ENCODE measurements at places on chromosomes 16 and 17. TPM values are rescaled to one million over a fixed set of nuclear protein-coding genes. Genes with fewer than 3 reads are reported as not detected.

- no peak for DNase-seq
Measured at GRCh38 chr17:55261311-55261710, 3.4 kb upstream of the HLF start.

DNA sequence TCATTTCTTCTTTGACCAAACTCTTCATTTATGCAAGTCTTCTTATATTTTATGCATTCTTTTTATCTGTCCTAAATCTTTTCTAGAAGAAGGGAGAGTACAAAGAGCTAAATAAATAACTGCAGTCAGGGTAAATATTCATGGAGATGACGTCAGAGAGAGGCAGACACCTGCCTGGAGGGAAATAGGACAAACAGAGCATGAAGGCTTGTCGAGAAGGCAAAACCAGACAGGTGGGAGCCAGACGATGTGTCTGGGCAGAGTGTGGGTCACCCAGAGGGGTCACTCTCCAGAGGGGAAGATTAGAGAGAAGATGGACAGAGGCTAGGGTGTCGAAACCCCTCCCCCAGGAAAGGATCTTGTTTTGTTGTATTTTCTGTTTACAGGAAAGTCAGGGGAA is 78.3 kb upstream of the RPL38 start:
- DNase-seq: no peak

- no peak for DNase-seq
Measured at GRCh38 chr16:57150682-57151330, 35.0 kb downstream of the PSME3IP1 start.

GRCh38 chr16:75238853-75239541 is 12.4 kb downstream of the BCAR1 start:
- no peak for DNase-seq

DNA sequence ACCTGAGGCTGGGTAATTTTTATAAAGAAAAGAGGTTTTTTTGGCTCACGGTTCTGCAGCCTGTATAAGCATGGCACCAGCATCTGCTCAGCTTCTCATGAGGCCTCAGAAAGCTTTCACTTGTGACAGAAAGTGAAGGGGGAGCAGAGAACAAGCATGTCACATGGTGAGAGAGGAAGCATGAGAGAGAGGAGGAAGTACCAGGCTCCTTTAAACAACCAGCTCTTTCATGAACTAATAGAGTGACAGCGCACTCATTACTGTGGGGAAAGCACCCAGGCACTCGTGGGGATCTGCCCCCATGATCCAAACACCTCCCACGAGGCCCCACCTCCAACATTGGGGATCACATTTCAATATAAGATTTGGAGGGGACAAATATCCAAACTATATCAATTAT is 86.8 kb downstream of the USP32 start:
- no peak for DNase-seq

- DNase-seq: no peak
Measured at GRCh38 chr16:20879175-20880040, 20.8 kb downstream of the DCUN1D3 start.

DNA sequence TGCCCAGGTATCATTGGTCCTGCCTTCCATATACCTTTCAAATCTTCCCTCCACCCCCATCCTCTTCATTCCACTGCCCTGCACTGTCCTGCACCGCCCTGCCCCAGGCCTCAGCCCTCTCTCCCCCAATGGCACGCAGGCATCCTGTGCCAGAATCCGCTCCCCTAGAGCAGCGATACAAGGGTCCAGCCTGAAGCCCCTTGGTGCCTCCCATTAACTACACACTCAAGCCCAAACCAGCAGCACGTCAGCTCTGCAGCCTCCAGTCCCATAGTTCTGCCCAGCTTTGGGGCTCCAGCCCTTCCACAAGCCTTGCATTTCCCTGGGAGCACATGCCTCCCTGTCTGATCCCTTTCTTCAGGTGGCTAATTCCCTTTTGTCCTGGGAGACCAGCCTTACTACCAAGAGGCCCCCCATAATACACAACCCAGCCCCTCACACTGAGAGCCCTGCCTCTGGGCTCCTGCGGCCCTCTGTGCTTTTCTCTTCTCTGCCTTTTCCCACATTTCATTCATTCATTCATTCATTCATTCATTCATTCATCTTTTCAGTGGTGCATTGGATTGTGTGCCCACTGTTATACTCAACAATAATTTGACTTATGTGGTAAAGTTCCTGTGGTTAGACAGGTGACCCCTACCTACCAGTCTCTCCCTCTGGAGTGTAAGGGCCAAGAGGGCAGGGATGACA is 26.8 kb upstream of the DLX3 start:
- DNase-seq: peak; percentile 45

GRCh38 chr17:77464988-77465357 is 324.2 kb downstream of the SEC14L1 start:
- DNase-seq: no peak

GRCh38 chr16:76486740-76487139 is 209.5 kb downstream of the CNTNAP4 start:
- no peak for DNase-seq

- DNase-seq: no peak
Measured at GRCh38 chr17:35846055-35846809, 22.5 kb downstream of the HEATR9 start.

GRCh38 chr17:66636111-66636510 is 198.8 kb upstream of the CACNG5 start:
- DNase-seq: no peak

- no peak for DNase-seq
Measured at GRCh38 chr17:13352747-13353415, 248.8 kb downstream of the HS3ST3A1 start.

DNA sequence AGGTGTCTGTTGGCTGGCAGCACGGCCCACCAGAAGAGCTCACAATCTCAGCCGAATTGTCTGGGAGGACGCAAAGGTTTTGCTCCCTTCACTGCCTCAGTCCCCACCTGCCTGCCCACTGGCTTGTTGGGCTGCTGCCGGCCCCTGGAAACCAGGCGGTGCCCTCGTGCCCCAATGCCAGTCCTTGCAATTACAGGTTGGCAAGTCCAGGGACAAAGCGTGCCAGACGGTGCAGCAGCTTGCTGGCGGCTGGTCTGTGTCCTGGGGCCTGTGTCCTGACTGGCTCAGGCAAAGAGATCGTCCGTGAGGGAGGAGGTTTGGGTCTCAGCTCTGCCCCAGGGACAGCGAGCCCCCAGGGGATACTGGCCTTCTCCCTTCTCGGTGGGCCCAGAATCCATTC is 24.6 kb upstream of the SPNS2 start:
- DNase-seq: no peak

DNA sequence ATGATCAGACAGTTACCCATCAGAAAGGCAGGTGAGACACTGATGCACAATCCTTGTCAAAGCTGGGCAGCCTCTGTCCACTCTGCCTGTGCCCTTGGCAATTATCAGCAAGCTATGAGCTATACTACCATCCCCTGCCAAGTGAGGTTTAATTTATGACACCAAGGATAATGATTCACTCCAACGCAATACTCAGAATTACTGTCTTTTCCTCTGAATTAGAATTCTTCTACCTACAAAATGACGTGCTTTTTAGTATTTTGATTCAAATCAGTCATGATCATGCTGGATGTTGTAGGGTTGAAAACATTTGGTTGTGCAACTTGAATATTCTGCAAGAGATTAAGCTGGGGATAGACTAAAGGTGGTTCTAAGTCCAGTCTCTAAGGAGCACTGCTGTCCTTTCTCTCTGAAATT is 116.8 kb upstream of the SOX9 start:
- no peak for DNase-seq

DNA sequence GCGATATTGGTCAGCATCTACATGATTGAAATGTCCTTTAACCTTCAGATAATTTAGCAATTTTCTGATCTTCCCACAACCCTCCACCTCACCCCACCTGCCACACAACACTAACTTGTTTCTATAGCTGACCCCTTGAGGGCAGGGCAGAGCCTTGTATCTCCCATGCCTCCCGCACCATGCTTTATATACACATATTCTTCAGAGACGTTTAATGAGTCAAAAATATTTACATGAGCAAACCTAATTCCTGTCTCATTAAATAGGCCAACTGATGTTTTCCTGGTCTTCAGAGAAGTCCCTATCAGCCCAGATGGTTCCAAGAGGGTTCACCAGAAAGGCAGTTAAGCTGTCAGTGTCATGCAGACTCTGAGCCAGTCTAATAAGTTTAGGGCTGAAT is 6.6 kb upstream of the DHRS7C start:
- DNase-seq: no peak

GRCh38 chr17:71548540-71549190 is 572.2 kb upstream of the SOX9 start:
- DNase-seq: no peak

GRCh38 chr17:71472809-71473789 is 647.7 kb upstream of the SOX9 start:
- DNase-seq: no peak

- DNase-seq: no peak
Measured at GRCh38 chr16:89375686-89376085, 114.7 kb downstream of the ANKRD11 start.

GRCh38 chr17:48578616-48579470 is 693 bp upstream of the HOXB4 start:
- no peak for DNase-seq

DNA sequence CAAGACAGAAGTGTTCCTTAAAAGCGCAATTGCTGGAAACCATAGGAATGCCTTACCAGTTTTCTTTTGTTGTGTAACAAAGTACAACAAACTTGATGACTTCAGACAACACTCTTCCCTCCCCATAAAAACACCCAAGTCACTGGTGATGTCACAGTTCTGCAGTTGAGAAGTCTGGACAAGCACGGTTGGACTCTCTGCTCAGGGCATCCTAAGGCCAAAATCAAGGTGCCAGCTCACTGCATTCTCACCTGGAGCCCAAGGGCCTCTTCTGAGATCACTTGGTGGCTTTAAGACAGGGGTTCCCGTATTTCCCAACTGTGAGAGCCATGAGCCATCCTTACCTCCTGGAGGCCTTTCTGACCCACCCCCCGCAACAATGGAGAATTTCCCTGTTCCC is 45.6 kb upstream of the MEAK7 start:
- DNase-seq: no peak

GRCh38 chr16:2866431-2866830 is 8.5 kb upstream of the PRSS22 start:
- DNase-seq: no peak

DNA sequence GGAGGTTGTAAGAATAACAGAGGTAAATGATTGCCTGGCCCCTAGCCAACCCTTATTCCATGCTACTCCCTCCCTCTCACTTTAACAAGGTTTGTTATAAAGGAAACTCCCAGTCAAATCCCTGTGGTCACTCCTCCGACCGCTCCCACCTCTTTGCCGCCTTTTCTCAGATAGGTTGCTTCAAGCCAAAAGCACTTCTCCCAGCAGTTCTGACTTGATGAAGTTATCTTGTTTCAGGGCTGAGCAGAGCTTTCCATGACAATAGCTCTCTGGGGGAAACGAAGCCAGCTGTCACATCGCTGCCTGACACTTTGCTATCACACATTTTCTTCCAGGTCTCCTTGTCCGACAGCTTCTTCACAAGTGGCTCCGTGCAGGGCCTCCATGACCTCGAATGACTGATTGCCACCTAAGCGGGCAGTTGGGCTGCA is 278.6 kb downstream of the HAPSTR1 start:
- DNase-seq: peak; percentile 36

- no peak for DNase-seq
Measured at GRCh38 chr17:70521821-70522256, 352.5 kb downstream of the KCNJ2 start.

- DNase-seq: peak; percentile 75
Measured at GRCh38 chr16:9159839-9160550, 68.6 kb downstream of the HAPSTR1 start.

DNA sequence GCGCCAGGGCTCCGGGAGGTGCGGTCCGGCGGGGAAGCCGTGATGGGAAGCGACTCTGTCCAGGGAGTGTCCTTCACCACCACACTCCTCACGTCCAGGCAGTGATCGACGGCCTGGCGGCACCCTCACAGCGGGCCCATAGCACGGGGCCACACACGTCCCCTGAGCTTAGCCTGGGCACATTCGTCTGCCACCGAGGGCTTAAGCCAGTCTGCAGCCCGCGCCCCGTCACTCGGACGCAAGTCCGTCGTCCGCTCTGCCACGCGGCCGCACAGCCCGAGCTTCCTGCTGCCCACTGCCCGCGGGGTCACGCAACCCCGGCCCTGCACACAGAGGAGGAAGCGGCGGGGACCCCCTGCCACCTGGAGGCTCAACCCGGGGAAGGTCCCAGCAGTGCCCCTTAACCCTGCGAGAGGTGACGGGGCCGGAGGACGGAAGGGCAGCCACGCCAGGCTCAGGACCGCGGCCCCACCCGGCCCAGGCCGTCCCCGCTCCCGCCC is 3.0 kb upstream of the TBX2 start:
- DNase-seq: no peak

DNA sequence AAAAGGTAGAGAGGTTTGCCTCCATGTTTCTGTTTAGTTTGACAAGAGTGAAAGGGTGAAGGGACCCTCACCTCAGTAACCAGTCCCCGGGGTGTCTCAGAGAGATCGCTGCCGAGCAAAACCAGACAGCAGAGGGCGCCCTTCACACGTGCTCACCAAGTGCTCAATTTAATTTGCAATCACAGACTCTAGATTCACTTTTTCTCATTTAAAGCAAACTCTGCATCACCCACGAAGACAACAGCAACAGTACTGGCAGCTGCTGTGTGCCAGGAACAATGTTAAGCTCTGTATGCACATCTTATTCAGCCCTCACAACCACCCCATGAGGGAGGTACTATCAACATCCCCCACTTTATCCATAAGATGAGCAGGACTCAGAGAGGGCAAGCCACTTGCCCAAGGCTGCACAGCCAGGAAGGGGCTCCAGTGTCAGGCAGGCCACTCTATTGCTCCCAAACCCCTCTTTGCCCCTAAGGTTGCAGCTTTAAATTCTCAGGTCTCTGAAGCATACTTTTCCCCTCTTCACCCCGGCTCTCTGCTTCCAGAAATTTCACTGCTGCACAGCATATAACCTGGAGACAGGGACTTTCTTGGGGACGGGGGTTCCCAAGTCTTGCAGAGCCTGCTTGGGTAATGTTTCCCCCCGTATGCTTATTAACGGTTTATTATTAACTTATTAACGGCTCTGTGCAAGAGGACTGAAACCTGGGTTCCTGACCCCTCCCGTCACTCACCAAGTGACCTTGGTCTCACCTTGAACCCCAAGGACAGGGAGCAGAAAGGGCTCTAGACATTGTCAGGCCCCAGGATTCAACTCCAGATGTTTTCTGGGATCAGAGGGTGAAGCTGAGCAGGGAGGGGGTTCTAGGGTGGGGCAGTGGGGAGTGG is 70.9 kb downstream of the CNGB1 start:
- peak; percentile 77 for DNase-seq

DNA sequence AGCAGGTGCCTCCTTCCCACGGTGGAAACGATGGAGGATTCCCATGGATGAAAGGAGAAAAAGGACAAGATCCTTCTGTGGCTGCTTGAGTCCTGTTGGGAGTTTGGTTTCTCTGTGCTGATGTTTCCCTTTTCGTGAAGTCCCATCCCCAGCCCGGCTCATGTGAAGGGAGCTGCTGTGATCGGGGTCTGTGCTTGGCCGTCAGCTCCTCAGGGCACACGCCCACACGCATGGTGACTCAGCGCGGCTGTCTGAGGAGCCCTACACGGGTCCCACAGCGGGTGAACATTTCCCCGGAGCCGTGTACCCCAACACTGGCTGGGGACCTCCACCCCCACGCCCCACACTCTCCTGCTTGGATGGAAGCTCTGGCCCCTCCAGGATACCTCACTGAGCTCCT is 44.5 kb upstream of the SSTR5 start:
- no peak for DNase-seq

NOS2 gene
- total RNA-seq: 1.1 TPM

ACSM3 gene
- total RNA-seq: 22.6 TPM

C16orf86 gene
- total RNA-seq: 2.8 TPM

VKORC1 gene
- 70.1 TPM for total RNA-seq

KRTAP1-5 gene
- total RNA-seq: not detected

GPR142 gene
- 4.1 TPM for total RNA-seq

ZNF597 gene
- total RNA-seq: 1.4 TPM

C16orf95 gene
- 6.3 TPM for total RNA-seq

ZNF19 gene
- 6.0 TPM for total RNA-seq

FBXL16 gene
- total RNA-seq: 4.3 TPM

SULT1A2 gene
- 14.2 TPM for total RNA-seq

SAMD14 gene
- total RNA-seq: 2.2 TPM

MPP3 gene
- total RNA-seq: 3.8 TPM

All from type B pancreatic cell (in vitro differentiated cells).